Iris pigment epithelial cell (primary cell): ENCODE measurements at places on chromosomes 12 and 14.

- DNase-seq = peak; percentile 77
Measured at GRCh38 chr14:75886636-75887348, 95.0 kb downstream of the TGFB3 start.

DNA sequence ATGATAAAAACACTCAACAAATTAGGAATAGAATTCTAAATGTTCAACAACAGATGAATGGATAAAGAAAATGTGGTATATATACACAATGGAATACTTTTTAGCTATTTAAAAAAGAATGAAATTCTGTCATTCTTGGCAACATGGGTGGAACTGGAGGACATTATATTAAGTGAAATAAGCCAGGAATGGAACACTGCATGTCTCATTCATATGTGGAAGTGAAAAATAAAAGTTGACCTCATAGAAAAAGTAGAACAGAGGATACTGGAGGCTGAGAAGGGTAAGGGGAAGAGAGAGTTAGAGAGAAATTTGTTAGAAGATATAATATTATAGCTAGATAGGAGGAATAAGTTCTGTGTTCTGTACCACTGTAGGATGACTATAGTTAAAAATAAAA lies 35.8 kb upstream of the ZFP36L1 start:
- no peak for DNase-seq

- peak; percentile 31 for DNase-seq
Measured at GRCh38 chr12:57430112-57430930, 522 bp downstream of the R3HDM2 start.

- no peak for DNase-seq
Measured at GRCh38 chr12:24478254-24478653, 470.6 kb downstream of the BCAT1 start.

GRCh38 chr14:68947802-68948201 lies 31.3 kb downstream of the ACTN1 start:
- peak; percentile 76 for DNase-seq

DNA sequence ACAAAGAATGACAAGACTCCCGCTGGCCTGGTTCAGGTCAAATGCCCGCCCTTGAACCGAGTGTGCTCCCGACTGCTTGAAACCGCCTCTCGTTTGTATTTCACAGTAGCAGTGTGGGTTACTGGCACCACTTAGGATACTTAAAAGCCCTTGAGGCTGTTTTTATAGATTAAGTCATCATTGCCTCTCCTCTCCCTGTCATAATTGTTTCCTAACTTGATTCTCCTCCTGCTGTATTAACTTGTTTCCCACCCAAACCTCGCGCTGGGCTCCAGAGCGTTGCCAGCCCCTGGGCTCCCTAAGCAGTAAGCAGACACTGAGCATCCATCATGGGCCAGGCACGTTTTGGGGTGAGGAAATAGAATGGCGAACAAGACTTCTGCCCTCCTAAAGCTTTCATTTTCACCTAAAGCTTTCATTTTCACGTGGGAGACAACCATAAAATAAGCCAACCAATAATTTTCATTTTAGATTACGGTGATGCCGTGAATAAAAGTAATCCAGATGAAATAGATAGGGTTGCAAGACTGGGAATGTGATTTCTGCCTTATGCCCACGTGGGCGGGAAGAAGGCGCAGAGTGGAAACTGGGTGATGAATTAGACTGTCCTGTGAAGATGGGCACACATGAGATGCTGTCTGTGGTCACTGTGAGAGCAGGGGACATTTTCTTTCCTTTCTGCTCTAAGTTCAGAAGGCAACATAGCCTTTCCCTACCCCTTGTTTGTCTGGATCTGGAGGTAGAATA lies 97.5 kb downstream of the PPP2R5C start:
- DNase-seq = no peak

GRCh38 chr12:94916663-94917062 lies 86.8 kb downstream of the NDUFA12 start:
- DNase-seq = no peak

DNA sequence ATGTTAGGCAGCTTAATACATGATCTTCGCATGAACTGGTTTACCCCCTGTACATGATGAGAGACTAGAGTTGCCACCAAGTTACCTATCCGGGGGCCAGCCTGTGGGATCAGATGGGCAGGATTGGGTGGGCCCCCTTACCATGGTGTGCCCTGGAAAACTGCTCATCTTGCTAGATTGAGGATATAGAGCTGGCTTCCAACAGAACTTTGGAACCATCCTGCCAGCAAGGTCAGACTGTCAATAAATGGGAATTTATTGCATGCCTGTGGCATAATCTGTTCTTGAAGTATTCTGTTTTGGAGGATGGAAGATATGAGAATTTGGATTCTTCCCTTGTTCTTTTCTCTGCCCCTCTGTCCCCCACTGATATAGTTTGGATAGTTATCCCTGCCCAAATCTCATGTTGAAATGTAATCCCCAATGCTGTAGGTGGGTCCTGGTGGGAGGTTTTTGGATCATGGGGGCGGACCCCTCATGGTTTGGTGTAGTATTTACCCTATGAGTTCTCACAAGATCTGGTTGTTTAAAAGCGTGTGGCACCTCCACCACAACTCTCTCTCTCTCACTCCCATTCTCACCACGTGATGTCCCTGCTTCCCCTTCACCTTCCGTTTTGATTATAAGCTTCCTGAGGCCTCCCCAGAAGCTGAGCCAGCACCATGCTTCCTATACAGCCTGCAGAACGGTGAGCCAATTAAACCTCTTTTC lies 3.7 kb upstream of the TM9SF1 start:
- no peak for DNase-seq
